ENCODE measurements at places on chromosomes 2 and 18.

- no peak for DNase-seq
Observed at GRCh38 chr2:235066895-235067294, 115.1 kb downstream of the SH3BP4 start.

- DNase-seq, result no peak
Observed at GRCh38 chr18:13451213-13451540, 232.6 kb downstream of the LDLRAD4 start.

- no peak for DNase-seq
Observed at GRCh38 chr18:58922995-58923394, 58.3 kb downstream of the ZNF532 start.

DNA sequence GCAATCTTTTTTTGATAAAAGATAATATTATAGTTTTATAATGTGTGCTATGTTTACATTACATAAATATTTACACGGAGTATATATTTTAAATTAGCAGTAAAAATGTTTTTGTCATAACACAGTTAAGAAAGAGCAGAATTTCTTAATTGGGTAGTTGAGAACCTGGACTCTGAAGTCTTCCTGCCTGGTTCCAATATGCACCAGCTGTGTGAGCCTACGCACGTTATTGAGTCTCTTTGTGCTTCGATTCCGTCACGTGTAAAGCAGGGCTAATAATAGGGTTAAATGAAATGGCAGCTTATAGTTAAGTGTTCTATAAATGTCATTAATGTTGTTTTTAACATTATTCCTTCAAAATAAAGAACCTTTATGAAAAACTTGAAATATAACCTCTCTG is 1.2 kb upstream of the CCDC88A start:
- DNase-seq, result no peak

DNA sequence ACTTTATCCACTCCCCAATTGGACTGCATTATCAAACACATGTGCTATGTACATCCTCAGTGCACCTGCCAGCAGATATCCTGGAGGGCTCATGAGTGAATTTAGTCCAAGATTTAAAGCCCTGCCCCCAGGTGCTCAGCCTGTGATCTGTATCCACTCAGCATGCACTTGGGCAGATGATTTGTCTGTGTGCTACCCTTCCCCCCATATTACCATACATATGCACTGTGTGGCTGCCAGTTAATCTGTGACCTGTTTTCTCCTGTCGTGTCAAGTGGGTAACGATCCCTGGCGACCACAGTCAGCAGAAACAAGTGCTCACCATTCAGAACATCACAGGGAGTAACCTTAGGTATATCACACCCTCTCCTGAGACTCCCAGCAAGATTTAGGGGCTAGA is 10.2 kb downstream of the NAGK start:
- peak; percentile 2 for DNase-seq

DNA sequence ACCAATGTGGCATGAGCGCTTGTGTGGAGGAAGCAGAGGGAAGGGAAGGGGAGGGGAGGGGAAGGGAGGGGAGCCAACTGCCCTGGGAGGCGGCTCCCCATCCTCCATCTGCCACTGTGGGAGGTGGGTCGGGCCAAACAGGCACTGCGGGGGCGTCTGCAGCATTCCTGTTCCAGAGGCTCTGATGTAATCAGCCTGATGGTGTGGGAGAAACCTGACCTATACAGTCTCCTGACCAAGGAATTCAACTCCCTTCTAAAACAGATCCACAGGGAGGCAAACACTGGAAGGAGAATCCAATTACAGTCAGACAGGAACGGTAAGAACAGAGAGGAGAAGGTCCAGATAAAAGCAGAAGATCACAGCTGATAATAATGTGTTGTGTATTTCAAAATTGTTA is 88.8 kb downstream of the CD8B2 start:
- no peak for DNase-seq

- no peak for DNase-seq
Observed at GRCh38 chr18:12449051-12449785, 41.5 kb downstream of the PRELID3A start.

DNA sequence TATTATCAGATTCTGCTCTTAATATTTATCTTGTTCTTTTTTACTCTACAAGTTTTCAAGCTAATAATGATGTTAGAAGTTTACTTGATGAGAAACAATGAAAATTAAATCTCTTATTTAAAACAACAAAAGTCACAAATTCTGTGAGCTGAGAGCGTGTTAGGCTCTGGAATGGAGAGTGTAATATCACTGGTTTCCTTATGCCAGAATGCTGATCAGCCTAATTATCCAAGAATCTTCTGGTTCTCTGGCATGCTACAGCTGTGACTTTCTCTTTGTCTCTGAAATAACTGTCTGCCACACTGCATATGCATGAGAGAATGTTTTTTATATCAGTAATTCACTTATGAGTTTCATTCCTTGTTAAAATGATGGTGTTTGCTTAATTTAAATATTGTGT is 236.7 kb downstream of the PARD3B start:
- DNase-seq, result no peak

DNA sequence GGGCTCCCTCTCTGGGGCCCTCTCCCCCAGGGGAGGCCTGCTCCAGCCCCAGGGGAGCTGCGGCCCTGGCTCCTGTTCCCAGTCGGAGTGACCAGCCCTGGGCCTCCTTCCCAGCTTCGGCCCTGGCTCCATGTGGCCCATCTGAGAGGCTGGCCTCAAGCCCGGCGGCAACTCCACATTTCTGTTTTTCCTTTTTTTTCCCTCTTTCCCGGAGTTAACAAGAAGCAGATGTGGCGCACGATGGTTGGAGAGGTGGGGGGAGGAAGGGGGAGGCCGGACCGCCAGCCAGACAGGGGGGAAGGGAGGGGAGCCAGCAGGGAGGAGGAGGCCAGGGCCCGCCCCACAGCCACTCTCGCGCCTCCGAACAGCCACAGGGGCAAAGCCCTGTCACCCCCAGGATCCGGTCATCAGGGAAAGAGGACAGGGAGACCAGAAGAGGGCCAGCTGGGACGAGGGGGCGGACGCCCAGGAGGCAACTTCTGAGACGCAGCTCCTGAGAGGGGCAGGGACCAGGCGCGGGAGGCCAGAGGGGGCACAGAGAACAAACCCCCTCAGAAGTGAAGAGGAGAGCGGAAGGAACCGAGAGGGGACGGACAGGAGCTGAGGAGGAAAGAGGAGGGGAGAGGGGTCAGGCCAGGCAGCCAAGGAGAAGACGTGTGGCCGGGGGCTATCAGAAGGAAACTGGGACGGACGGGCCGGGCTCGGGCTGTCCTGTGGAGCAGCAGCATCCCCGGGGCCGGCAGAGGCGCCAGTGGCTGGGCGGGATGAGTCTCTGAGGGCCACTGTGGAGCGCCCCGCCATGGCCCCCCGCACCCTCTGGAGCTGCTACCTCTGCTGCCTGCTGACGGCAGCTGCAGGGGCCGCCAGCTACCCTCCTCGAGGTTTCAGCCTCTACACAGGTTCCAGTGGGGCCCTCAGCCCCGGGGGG is at the start of gene EMILIN1:
TSS of gene EMILIN1 (plus strand) at position 349 of the 928 bp plus-strand sequence. CDS start at position 800, 451 bp downstream.
- no peak for DNase-seq

- peak; percentile 60 for DNase-seq
Observed at GRCh38 chr2:1227274-1227900, 185.9 kb upstream of the TPO start.
